Activated T-cell treated with anti-CD3 and anti-CD28 coated beads, Interleukin-2, amount 50 U/mL, for 48 hours (primary cell): ENCODE measurements at places on chromosomes 7 and 10.
A peak's percentile ranks its signal among the peaks of the same experiment; 100 is the strongest.

GRCh38 chr7:40493609-40494051 is 358.8 kb downstream of the SUGCT start:
- no peak for DNase-seq

GRCh38 chr7:80127412-80128160 is 7.0 kb upstream of the GNAI1 start:
- no peak for DNase-seq

DNA sequence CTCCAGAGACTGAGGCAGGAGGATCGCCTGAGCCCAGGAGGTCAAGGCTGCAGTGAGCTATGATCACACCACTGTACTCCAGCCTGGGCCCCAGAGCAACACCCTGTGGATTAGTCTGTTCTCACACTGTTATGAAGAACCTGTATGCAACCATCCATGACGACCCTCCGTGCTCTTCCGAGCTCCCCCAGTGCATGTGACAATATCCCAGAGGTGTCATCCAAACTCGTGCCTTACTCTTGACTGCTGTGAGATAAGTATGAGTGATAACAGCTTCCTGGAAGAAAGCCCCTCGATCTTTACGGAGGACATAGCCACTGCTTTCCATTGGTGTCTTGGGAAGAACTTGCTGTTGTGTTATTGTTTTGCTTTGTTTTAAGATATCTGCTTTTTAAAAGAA is 591.9 kb downstream of the GALNT17 start:
- no peak for DNase-seq

DNA sequence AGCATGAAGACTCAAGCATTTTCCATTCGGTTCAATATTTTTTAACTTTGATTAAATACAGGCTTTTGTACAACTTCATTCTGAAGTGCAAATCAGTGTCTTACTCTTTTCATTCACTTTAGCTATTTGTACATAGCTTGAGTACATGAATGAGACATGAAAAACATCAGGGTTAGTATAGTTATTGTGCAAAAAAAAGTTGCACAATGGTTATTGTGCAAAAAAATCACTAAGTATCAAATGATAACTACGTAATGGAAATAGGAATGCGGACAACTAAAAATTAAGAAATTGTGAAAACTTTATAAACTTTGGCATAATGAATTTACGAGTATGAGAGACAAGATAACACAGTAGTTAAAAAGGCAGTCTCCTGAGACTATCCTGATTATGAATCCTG is 442.9 kb downstream of the ARL4A start:
- DNase-seq: no peak

DNA sequence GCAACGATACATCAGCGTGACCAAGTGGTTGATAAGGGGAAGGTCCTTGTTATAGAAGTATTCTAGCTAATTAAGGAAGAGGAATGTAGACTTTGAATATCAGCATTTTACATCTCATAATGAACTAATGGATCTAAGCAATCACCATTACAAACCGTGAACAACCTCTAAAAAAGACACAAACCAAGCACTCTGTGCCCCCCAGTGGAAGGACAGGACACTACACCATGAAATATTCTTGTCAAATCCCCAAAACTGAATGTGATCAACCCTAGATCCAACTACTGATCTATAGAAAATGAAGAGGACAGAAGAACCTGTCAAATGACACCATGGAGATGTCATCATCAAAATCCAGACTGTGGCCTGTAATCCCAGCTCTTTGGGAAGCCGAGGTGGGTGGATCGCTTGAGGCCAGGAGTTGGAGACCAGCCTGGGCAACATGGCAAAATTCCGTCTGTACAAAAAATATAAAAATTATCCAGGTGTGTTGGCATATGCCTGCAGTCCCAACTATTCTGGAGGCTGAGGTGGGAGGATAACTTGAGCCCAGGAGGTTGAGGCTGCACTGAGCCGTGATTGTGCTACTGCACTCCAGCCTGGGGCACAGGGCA is 111.3 kb upstream of the CARD11 start:
- peak; percentile 70 for DNase-seq

GRCh38 chr10:124066126-124066700 is 27.2 kb downstream of the CHST15 start:
- no peak for DNase-seq

DNA sequence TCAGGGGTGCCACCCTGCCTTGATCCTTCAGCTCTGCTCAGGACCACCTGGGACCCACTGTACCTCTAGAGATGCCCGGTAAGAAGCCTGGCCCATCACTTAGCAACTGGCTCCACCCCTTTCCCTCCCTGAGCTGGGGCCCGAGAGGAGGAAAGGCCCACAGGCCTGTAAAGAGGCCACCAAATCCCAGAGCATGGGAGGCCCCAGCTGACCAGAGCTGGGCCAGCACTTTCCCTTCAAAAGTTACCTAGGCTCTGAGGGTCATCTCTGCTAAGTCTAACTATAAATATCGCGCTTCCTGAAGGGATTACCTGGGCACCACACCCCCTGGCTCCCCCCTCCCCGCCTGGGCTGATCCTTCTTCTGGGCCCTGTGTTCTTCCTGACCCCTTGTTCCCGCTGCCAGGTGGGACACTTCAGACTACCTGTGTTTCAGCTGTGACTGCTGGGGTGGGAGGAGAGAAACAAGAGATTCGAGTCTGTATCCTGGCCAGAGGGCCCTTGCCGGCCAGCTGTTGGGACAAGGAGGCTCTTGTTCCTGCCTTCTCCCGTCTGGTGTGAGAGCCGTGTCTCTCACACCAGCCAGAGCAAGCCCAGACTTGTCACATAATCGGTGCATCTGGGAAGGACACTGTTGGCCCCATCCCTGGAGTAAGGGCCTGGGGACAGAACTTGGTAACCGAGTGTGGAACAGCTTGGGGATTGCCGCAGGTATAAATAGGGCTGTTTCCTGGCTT is 22.8 kb upstream of the ANKRD2 start:
- no peak for DNase-seq

GRCh38 chr7:116836911-116837310 is 25.5 kb upstream of the CAPZA2 start:
- DNase-seq: no peak

- DNase-seq: no peak
Measured at GRCh38 chr7:73638911-73639310, 14.6 kb upstream of the MLXIPL start.

DNA sequence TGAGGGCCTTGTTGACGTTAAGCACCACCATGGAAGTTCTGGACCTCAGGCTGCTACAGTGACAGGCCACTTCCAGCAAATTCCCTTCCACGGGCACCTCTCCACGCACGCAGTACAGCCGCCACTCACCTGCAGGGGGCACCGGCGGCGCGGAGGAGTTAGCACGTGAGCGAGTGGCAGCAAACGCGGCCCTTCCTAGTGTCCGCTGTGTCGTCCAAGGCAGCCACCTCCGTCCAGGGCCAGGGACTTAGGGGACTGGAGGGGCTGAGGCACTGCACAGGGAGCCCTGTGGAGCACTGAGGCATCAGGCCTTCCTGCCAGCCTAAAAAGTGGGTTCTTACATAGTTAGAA is 164.4 kb downstream of the SVIL start:
- peak; percentile 52 for DNase-seq

GRCh38 chr7:151035026-151035717 is 6.9 kb downstream of the ABCB8 start:
- no peak for DNase-seq

GRCh38 chr7:16455591-16455990 is 9.9 kb downstream of the SOSTDC1 start:
- no peak for DNase-seq

- no peak for DNase-seq
Measured at GRCh38 chr7:26553128-26553527, 261.5 kb downstream of the SNX10 start.

DNA sequence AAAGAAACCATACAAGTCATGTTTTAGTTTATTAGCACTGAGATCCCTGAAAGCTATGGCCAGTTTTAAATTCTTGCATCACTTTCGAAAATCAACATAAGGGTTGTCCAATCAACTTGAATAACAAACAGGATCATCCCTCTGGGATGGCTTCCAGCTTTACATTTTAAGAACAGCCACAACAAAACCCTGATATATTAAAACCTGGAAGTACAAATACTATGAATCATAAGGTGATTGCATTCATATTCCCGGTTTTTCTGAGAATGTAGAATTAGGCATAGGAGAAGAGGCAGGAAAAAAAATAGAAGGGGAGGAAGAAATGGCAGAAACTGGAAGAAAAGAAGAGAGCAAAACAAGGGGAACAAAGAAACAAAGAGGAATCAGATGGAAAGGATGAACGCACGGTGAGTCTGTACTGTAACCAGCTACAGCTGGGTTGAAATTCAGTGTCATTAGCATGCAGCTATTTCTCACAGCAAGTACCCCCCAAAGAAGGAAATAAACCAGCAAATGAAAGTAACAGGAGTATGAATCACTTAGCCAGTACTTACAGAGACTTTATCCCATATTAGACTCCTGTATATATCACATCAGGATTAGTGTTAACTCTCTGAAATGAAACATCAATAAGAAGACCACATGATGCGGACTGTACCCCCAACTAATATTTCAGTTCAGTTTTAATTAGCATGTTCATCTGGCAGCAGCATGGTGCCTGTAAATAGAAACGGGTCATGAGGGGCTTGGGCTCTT is 301.3 kb downstream of the RNLS start:
- no peak for DNase-seq

- no peak for DNase-seq
Measured at GRCh38 chr10:10852464-10852863, 165.2 kb upstream of the CELF2 start.

DNA sequence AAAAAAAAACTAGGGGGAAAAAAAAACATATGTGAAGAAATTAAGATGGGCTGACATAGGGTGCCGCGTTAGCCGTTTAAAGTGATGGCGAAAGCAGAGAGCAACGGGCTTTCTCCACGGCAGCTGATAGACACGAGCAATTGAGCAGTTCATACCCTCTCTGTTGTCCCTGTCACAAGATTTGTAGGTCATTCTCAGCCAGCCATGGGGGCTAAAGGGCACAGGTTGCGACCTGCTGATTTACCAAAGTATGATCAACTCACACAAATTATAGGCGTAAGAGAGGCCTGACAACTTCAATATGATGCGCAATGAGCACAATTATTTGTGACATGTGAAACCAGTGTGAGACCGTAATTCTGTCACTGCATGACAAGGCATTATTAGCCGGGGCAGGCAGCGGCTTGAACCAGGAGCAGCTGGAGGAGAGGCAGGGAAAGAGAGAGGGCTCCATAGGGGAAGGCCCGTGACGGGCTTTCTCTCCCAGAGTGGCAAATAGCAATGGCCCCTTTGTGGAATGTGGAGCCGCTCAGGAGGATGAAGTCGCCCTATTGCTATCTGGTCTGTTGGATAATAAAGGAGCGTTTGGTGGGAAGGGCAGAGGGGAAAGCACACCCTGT is 195.1 kb upstream of the HABP2 start:
- no peak for DNase-seq

GRCh38 chr10:58328233-58328632 is 6.6 kb upstream of the UBE2D1 start:
- no peak for DNase-seq

DNA sequence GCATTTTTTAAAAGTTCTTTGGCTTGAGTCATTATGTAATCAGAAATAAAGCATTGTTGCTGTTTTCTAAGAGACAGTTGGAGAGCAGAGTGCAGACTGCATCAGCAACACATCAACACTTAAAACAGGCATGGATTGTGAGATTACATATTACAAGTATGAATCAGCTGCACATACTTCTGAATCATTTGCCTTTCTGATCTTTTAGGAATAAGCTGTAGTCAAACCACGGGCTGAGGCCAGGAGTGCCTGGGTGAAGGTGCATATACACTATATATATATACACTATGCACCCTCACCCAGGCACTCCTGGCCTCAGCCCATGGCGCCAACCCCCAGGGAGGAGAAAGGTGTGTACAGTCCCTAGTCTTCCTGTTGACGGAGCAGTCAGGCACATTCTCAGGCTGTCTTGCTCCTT is 52.4 kb upstream of the DLX6 start:
- no peak for DNase-seq

DNA sequence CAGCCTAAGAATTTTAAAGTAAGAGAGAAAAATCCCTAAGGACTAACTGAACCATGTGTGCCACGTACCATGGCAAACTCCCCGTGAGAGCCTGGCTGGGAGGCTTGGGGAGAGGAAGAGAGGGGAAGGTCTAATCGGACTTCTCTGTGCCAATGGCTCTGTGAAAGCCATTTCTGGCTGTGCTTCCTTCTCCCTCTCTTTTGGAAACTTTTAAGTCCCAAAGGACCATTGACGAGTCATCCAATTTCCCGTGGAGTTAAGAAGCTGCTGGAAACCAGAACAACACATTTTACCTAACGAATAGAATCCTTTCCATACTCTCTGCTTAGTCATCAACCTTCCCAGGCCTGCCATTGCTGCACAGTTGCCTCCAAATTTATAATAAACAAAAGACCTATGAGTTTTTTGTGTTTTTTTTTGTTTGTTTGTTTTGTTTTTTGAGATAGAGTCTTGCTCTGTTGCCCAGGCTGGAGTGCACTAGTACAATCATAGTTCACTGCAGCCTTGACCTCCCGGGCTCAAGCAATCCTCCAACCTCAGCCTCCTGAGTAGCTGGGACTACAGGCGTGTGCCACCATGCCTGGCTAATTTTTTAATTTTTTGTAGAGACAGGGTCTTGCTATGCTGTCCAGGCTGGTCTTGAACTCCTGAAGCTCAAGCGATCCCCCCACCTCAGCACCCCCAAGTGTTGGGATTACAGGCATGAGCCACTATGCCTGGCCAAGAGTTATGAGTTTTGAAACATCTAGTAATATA is 13.2 kb downstream of the LAMB1 start:
- DNase-seq: no peak

GRCh38 chr7:1970895-1971294 is 261.9 kb downstream of the MAD1L1 start:
- no peak for DNase-seq

DNA sequence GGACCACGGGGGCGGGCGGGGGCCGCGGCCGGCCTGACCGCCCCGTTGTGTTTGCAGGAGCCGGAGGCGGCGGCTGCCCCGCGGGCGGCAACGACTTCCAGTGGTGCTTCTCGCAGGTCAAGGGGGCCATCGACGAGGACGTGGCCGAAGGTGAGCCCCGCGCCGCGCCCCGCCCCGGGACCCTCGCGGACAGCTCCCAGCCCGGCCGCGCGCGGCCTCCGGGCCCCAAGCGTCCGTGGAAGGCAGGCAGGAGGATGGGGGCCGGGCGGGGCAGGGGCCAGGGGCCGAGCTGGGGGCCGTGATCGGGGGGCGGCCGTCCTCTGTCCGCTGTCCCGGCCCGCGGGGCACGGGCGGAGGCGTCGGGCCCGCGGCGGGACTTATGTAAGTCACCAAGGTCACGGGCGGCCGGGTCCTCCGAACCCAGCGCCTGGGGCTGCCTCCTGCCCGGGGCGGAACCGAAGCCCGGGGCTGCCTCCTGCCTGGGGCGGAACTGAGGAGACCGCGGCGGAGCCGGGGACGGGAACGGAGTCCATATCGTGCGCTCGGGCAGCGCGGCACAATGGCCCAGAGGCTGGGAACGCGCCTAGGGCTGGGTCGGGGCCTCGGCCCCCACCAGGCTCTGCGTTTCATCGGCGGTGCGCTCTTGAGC is 497 bp downstream of the PPP2R2D start:
- peak; percentile 59 for DNase-seq

GRCh38 chr10:124109261-124109660 is 15.9 kb upstream of the CHST15 start:
- DNase-seq: no peak

- no peak for DNase-seq
Measured at GRCh38 chr10:96216775-96217174, 54.6 kb downstream of the BLNK start.
